ENCODE measurements at places on chromosomes 13 and 19.

GRCh38 chr19:36215276-36216123, 594 bp downstream of the ZNF146 start:
- no peaks in the 10 kb centered on the region for H3K27me3 ChIP-seq
- DNase-seq: no peak
- H3K27ac ChIP-seq: peak overlapping the region; percentile 87
- peak overlapping the region; percentile 66 for H3K4me3 ChIP-seq

DNA sequence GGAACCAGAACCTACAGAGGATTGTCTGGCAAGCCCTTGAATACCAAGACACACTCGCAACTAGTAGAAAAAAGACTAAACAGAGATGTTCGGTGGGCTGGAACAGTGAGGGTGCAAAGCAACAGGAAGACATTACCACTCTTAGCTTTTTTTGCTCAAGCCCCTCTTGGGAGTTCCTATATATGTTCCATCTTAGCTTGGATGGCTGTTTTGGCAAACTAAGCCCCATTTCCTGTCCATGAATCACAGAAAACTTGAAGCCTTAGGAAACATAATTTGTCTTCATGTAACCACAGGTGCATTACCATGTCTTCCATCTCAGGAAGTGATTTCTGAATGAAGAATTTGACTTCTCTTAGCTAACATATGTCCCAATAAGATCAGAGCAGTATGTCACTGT, 446.3 kb downstream of the OLFM4 start:
- H3K27ac ChIP-seq: no peak overlapping the region
- H3K27me3 ChIP-seq: no peaks in the 10 kb centered on the region
- no peak overlapping the region for H3K4me3 ChIP-seq

DNA sequence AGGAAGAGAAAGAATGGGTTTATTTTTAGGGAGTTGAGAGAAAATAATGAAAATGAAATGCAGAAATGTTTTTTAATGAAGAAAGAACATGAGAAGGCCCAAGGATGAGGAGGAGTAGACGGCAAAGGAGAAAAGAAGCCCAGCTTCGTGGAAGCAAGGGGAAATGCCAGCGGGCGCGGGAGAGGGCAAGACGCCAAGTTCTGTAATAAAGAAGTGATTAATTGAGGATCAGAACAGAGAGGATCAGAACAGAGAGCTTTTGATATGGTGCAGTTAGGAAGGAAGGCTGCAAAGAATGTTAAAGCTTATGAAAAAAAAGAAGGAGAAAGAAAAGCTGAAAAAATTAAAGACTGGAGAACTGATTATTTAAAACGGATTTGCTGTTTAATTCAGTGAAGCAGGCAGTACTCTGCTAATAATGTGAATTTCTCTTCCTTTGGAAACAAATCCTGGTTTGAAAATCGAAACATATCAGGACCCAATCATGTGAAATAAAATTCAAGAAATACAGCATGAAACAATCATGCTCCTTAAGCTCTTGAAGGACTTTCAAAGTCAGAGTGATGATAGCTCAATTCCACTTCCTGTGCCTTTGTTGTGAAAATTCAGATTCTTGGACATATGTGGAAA, 99.3 kb upstream of the SOX1 start:
- no peak overlapping the region for H3K4me3 ChIP-seq
- H3K4me1 ChIP-seq: no peaks in the 10 kb centered on the region
- DNase-seq: no peak
- H3K27ac ChIP-seq: no peak overlapping the region

GRCh38 chr13:68608147-68608546, 1378.0 kb upstream of the PCDH9 start:
- no peaks in the 10 kb centered on the region for H3K36me3 ChIP-seq
- DNase-seq: no peak
- H3K27me3 ChIP-seq: no peaks in the 10 kb centered on the region
- H3K4me3 ChIP-seq: no peak overlapping the region
- H3K27ac ChIP-seq: no peak overlapping the region

DNA sequence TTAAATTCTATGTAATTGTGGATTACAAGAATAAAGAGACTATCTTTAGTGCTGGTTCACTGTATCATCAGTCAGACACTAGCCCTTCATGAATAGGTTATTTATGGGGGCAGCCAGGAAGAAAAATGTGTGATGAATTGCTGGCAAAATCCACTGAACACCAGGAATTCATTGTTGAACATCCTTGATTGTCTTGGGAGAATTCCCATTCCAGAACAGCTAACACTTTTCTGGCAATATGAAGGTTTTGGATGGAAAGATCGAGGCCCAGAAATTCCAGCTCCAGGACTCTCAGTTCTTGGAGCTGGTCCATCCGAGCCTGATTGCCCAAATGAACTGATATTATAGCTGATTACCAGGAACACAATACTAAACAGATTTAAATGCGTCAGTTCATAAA, 11.5 kb upstream of the SPART start:
- DNase-seq: no peak
- no peaks in the 10 kb centered on the region for H3K4me1 ChIP-seq
- H3K36me3 ChIP-seq: no peaks in the 10 kb centered on the region

DNA sequence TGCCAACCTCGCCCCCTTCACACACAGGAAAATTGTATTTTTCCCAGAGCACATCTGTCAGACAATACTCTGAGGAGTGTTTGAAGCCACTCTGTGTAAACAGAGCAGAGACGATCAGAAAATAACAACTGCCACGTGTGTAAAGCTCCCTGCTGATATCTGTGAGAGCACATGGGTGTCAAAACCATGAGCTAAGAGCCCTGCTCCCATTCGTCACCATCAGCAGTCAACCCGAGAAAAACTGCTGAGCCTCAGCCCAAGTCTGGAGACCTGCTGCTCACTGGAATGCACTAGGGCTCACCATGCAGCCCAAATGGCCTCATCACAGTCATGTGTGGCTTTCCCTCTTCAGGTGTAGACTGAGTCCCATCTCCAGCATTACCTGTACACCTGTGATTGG, 304.1 kb downstream of the FGF14 start:
- no peaks in the 10 kb centered on the region for H3K36me3 ChIP-seq
- H3K4me3 ChIP-seq: no peak overlapping the region
- DNase-seq: no peak
- H3K27ac ChIP-seq: no peak overlapping the region
- H3K27me3 ChIP-seq: no peaks in the 10 kb centered on the region

GRCh38 chr19:14496029-14496833, at the start of gene GIPC1:
Gene GIPC1, minus strand, starts transcription at chr19:14496127. Its CDS starts 13,151 bp downstream, at chr19:14482976.
- peak; percentile 98 for DNase-seq
- H3K4me1 ChIP-seq: peaks cover 29% of the 10 kb centered on the region
- H3K36me3 ChIP-seq: no peaks in the 10 kb centered on the region
- peak within 1 kb of the TSS; percentile 91 for H3K4me3 ChIP-seq
- H3K27ac ChIP-seq: peak within 1 kb of the TSS; percentile 80

- H3K4me1 ChIP-seq: no peaks in the 10 kb centered on the region
- H3K27ac ChIP-seq: no peak overlapping the region
- no peak for DNase-seq
- H3K27me3 ChIP-seq: no peaks in the 10 kb centered on the region
- H3K36me3 ChIP-seq: no peaks in the 10 kb centered on the region
- H3K4me3 ChIP-seq: no peak overlapping the region
Observed at GRCh38 chr13:88863116-88863515, 1191.9 kb downstream of the SLITRK5 start.

DNA sequence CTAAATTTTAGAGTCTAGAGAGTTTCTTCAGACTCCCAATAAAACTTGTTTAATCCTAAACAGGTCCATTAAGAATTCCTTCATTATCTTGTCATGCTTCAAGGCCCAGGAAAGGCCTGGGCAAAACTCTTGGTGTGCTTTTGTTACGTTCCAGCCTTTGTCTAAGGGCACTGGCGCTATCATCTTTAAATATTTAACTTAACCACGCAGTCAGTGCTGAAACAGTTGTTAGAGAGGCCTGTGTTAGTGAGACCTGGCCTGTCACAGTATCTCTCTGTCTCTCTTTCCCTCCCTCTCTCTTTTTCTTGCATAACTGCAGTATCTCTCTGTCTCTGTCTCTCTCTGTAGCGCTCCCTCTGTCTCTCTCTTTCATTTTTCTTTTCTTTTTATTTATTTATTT, 8.2 kb upstream of the OR1M1 start:
- no peaks in the 10 kb centered on the region for H3K36me3 ChIP-seq
- H3K4me1 ChIP-seq: no peaks in the 10 kb centered on the region
- H3K27ac ChIP-seq: no peak overlapping the region
- H3K27me3 ChIP-seq: no peaks in the 10 kb centered on the region
- DNase-seq: no peak

DNA sequence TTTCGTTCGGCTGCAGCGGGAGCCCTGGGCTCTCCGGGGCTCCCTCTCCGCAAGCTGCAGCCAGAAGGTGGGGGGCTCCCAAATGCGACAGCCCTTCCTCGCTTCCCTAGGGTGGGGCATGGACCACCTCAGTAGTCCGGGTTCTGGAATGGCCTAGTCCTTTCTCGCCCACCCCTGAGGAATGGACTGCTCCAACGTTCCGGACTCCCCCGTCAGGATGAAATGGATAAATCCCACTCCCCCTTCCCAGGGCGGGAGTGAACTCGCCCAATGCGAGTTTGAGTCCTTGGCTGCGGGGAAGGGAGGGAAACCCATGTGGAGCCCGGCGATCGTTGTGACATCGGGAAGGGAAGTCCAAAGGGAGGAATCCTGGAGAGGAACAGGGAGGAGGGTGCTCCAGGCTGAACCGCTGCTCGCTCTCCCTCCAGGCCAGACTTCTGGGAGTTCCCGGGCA, 5.5 kb downstream of the HRC start:
- DNase-seq: peak; percentile 83
- peak overlapping the region; percentile 72 for H3K4me3 ChIP-seq
- H3K27ac ChIP-seq: peak overlapping the region; percentile 70
- no peaks in the 10 kb centered on the region for H3K36me3 ChIP-seq

DNA sequence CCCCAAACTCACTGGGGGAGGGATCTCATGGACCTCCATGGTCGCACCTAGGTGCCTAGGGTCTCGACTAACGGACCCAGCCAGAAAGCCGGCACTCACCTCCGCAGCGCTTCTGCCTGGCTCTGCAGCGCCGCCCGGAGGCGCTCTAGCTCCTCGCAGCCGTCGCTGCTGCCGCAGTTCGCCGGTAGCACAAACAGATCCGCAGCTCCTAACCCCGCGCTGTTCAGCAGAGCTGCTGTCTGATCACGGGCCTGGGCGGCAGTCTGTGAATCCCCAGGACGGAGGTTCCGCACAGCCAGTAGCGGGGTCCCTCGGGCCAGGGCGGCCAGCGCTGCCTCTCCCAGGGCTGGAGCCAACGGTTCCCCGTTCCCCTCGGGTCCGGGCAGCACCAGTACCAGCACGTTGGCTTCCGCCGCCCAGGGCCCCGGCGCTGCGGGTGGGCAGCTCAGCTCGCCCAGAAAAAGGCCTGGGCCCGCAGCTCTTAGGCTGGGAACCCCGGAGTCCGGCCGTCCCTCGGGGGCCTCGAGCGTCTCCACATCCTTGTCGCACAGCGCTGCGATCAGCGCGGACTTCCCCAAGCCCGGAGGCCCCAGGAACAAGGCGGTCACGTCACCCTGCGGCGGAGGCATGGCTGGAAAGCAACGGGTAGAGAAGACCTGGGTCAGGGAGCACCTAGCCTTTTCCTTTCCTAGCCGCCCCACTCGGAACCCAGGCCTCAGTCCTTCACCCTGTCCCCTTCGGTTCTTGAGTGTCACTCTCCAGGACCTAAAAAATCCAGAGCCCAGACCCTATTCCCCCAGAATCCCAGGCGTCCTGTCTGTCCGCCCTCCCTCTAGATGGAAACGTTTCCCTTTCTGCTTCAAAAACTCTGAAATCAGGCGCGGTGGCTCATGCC, 977 bp downstream of the IRGQ start:
- peak overlapping the region; percentile 75 for H3K4me3 ChIP-seq
- peak; percentile 81 for DNase-seq
- peak overlapping the region; percentile 99 for H3K27ac ChIP-seq
- peaks cover 46% of the 10 kb centered on the region for H3K36me3 ChIP-seq
- H3K4me1 ChIP-seq: peaks cover 28% of the 10 kb centered on the region

All from upper lobe of right lung (tissue), 1 donor.